ENCODE measurements at places on chromosomes 2 and 18. TPM values are rescaled to one million over a fixed set of nuclear protein-coding genes. Genes with fewer than 3 reads are reported as not detected.

- DNase-seq, result no peak
These were observed 411 bp downstream of the NARS1 start for GRCh38 chr18:57621246-57621604.

DNA sequence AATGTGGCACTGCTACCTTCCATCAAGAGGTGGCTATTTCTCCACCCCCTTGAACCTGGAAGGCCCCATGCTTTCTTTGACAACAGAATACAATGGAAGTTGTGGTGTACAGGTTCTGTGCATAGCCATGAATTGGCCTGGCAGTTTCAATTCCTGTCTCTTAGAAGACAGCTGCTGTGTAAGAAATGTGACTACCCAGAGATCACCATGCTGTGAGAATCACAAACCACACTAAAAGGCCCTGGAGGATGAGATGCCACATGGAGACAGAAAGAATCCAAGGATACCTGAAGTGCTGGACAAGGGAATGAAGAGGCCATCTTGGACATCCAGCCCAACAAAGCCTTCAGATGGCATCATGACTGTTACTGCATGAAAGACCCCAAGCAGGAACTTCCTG lies 47.7 kb upstream of the EHBP1 start:
- no peak for DNase-seq

- no peak for DNase-seq
These were observed 30.4 kb downstream of the CIB4 start for GRCh38 chr2:26610504-26611335.

GRCh38 chr2:69390471-69390870 lies 3.4 kb upstream of the GFPT1 start:
- DNase-seq, result no peak

Gene TEX44
- total RNA-seq, result not detected

Gene PIAS2
- total RNA-seq, result 36.6 TPM

Gene KIDINS220
- 69.3 TPM for total RNA-seq

Data from lower lobe of right lung (tissue), 2 donors.